GM03348 (cell line): ENCODE measurements at places on chromosomes 1 and 21.

GRCh38 chr21:27515676-27516075 is 548.8 kb upstream of the ADAMTS5 start:
- DNase-seq = no peak

DNA sequence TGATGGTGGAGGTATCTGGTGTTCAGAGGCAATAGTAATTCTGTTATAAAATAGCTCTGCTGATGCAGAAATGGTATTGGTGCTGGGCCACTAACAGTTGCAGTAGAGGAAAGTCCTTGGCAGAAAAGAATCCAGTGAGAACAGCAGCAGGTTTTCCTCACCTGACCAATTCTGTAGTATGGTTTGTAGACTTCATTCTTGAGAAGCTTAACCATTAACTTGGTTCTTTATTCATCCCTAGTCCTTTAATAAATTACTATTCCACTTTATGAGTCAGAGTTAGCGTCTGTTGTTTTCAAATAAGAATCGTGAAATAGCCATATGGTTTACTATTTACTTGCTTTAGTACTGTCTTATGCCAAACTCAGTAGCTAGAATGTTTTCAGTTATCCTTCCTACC is 128.5 kb upstream of the SERTAD4 start:
- DNase-seq = no peak

DNA sequence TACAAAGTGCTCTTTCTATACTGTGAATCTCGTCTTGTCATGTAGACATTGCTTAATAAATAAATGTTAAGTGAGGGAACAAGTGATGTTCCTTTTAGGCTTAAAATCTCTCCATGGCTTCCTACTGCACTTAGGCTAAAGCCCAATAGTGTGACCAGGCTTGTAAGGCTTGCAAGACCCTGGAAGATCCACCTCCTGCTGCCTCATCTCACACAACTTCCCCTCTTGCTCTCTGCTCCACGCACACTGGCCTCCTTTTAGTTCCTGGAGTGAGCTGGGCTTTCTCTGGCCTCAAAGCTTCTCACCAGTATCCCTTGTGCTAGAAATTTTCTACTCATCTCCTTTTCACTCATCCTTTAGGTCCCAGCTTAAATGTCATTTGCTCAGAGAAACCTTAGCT is 41.5 kb upstream of the DIPK1A start:
- no peak for DNase-seq

GRCh38 chr1:213474054-213474453 is 423.0 kb downstream of the RPS6KC1 start:
- DNase-seq = no peak

DNA sequence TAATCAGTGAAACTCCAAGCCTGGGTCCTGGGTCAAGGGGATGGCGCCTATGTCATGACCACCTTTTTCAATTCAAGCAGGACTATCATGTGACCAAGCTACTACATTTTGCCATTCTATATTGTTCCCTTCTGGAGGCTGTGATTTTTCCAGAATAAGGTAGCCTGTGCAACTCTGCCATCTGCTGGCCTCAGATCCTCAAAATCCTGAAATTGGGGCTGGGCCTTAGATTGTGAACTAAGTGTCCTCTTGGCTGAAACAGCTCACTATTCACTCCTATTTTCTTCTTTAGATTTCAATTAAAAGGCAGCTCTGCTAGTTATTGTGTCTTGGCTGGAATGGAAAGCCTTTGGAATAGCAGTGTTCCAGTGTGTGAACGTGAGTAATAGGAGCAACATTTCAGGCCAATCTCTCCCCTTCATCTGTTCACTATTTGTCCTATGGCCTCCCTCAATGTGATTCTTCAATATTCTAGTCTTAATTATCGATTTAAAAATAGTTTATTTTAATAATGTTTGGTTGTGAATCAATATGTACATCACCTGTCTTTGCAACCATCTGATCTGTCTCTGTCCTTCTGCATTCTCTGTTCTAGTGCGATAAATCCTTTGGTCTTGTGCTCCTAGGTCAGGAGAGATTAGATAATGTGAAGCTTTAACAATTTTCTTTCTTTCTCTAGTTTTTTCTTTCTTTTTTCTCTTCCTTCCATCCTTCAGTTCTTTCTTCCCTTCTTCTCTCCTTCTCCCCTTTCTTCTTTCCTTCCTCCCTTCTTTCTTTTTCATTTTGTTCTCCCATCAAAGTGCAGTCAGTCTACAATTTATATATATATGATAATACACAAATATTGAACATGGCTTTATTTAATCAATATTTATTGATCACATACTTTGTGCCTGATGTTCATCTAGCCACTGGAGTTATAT is 69.8 kb downstream of the CR1 start:
- peak; percentile 6 for DNase-seq

DNA sequence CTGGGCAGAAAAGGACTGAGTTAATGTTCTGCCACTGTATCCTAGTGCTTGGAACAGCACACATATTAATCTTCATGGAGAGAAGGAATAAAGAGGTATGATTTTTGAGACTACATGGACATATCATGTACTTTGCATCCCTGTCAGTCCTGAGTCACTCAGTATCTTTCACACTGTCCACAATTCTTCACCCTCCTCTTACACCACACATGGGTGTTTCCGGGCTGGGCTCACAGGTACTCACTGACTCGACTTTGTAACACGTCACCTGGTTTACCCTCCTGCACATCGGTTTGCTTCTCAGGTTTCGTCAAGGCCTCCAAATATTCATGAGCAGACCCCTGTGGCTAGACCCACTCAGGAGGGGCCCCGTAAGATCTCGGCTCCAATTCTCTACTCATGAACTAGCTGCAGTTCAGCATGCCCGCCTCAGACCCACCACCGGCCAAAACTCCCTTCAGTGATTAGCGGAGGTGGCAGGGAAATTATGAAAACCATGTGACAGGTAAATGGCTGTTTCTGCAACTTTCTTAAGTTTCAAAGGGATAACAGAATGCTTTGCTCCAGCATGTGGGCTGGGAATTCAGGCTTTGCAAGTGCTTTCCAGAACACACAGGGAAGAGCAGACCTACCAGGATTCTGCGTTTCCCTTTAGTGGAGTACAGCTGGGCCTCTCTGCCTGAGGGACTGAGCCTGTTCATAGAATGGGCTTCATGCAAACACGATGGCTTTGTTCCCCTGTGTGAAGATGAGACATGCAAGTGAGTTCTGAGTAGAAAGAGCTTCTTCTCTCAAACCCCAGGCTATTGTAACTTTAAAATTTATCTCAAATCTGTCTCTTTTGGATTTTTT is 31.3 kb upstream of the TRABD2B start:
- no peak for DNase-seq
